ENCODE measurements at places on chromosomes 16 and 17.

DNA sequence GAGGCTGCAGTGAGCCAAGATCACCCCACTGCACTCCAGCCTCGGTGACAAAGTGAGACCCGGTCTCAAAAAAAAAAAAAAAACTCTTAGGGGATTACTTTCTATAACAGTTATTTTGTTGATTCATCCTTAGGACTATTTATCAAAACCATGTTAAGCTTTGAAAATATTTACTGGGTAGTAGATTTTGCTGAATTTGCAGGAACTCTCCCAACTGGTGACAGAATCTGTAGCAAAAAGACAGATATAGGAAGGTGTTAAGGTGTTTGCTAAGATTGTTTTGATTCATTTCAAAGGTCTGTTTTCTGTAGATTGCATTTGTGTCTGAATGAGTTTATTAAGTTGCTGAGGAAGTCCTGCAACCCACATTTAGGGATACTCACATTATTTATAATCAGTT lies 192.6 kb downstream of the PRKCA start:
- DNase-seq = no peak

DNA sequence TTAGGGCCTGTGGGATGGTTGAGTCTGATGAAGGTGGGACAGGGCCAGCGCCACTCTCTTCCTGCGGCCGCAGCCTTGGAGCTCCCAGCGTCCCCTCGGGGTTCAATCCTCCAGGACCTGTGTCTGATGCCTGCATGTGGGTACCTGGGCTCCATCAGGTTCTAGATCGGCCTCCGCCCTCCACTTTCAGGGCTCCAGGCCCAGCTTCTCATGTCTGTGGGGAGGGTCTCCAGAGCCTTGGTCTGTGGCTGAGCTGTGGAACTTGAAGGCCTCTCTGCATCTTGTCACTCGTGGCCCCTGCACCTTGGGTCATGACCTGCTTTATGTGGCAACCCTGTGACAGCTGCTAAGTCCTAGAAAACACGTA lies 89.8 kb upstream of the ZNF750 start:
- DNase-seq = no peak

DNA sequence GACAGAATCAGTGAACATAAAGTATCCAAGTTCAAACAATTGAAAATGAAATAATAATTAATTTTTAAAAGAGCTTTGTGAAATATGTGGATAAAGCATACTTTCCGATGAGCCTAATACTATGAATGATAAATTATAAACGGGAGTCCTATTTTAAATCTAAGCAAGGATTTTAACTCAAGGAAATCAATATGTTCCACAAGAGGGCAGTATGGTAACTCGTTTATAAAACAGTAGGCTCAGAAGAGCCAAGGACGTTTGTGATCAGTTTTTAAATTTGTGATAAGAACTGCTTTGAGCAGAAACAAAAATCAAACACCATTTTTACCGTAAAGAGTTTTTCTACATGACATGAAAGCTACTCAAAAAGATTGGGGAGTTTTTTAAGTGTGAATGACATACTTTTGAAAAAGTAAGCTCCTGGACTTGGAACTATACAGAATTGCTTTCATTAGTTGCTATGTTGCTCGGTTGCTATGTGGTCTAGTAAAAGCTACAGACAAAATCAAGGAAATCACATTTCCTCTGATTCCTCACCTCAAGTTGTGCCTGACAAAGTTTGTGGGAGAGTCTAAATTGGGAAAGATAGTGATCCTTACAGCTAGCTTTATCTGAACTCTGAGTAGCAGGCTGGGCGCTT lies 11.8 kb upstream of the TEKT1 start:
- no peak for DNase-seq

GRCh38 chr17:79988185-79988971 lies 47.3 kb downstream of the TBC1D16 start:
- DNase-seq = no peak

GRCh38 chr17:725746-726145 lies 6.7 kb upstream of the TLCD3A start:
- no peak for DNase-seq

- DNase-seq = no peak
Observed at GRCh38 chr16:57361404-57361803, 2.8 kb downstream of the CCL22 start.

GRCh38 chr17:40813804-40814203 lies 8.6 kb downstream of the KRT10 start:
- DNase-seq = no peak

GRCh38 chr17:45361451-45361850 lies 44.6 kb upstream of the MAP3K14 start:
- no peak for DNase-seq

- DNase-seq = no peak
Observed at GRCh38 chr16:9112844-9113186, 21.4 kb downstream of the HAPSTR1 start.

DNA sequence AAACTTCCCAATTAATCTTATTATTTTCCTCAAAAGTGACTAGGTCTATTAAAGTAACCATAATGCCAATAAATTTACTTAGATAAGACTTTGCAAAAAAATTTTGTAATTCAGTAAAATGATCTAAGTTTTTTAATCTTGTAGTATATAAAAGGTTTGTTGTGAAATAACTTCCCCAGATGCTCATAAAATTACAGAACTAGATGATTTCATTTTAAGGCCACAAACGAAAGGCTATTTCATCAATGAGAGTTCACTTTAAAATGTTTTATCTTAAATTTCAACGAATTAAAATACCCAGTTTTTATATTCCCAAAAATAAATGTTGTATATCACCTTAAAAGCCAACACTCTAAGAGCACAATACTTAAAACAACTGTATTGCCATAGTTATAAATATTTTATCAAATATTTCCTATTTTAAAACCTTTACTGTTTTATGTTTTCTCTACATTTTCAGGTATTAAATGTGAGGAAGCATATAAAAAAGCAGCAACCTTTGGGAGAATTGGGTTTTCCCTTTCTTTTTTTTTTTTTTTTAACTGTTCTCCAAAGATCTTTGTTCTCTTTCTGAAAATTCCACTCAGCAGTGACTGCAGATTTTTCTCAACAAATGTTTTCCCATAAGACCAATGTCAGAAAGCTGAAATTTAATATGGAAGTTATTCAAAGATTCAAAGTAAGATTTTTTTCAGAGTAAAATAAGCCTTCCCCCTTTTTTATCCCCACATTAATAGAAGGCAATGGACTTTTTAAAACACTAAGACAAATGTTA lies 169.9 kb downstream of the CYB561 start:
- no peak for DNase-seq

DNA sequence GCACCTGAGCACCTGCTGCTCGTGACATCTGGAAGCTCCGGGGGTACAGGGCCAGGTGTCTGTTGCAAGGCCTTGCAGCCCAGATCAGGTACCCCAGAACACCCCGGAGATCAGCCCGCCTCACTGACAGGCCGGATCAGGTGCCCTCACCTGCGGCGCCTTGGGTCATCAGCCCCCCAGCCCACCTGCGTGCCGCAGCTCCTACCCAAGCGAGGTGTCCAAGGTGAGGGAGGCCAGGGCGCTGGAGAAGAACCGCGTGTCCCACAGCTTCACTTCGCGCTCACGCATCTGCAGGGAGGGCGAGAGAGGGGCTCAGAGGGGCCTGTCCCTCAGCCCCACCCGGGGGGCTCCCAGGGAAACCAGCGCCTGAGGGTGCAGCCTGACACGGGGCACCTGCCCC lies 16.1 kb downstream of the VASN start:
- DNase-seq = no peak

All from activated CD4-positive, alpha-beta T cell treated with anti-CD3 and anti-CD28 coated beads, Interleukin-2, amount 50 U/mL, for 4 hours (primary cell).